ENCODE measurements at places on chromosomes 11 and 22.

GRCh38 chr11:47541070-47541469 is 11.9 kb downstream of the CELF1 start:
- DNase-seq, result no peak

- DNase-seq, result no peak
Measured at GRCh38 chr11:120383518-120384155, 47.4 kb downstream of the ARHGEF12 start.

GRCh38 chr11:32840587-32840986 is 10.9 kb downstream of the PRRG4 start:
- no peak for DNase-seq

DNA sequence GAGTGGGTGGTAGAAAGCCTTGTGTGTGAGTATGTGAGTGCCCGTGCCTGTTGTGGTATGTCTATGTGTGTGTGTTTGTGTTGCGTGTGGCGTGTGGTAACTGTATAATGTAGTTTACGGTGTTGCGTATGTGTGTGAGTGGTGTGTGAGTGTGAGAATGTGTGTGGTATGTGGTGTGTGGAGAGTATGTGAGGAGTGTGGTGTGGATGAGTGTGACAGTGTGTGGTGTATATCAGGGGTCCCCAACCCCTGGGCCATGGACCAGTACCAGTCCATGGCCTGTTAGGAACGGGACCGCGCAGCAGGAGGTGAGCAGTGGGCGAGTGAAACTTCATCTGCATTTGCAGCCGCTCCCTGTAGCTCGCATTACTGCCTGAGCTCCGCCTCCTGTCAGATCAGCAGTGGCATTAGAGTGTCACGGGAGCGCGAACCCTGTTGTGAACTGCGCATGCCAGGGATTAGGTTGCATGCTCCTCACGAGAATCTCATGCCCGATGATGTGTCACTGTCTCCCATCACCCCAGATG is 5.7 kb downstream of the UPK3A start:
- no peak for DNase-seq

DNA sequence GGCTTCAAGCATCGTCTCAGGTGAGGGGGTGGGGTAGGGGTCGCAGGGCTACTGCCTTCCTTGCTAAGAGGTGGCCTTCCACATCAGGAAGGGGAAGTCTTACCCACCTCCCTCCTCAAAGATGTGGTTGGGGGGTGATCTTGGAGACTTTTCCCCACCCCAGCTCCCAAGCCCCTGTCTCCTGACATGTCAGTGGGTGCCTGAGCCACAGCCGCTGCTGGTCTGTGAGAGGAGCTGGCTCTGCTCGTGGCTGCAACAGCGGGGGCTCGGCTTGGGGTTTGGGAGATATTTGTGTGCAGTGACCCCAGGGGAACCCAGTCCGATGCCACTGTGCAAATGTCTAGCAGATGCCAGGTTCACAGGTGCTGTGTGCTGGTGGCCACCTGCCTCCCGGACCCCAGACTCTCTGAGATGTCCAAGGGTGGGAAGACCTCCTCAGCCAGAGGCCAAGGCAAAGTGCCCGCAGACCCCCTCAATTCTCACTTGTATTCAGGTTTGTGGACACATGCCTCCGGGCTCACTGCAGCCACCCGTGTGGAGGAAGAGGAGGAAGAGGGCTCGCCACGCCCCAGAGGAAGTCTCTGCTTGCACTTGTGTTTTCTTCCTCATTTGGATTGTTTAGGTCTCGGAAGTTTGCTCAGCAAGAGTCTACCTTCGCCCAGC is 1.9 kb downstream of the KCNQ1 start:
- no peak for DNase-seq

- no peak for DNase-seq
Measured at GRCh38 chr11:133530501-133530835, 1.8 kb downstream of the OPCML start.
